ENCODE measurements at places on chromosomes 2 and 18. TPM values are rescaled to one million over a fixed set of nuclear protein-coding genes. Genes with fewer than 3 reads are reported as not detected.

MCFD2 gene
- total RNA-seq = 41.9 TPM

MSTN gene
- total RNA-seq = 0.10 TPM

SP5 gene
- not detected for total RNA-seq

EMILIN1 gene
- 0.32 TPM for total RNA-seq

- no peak overlapping the region for H3K27ac ChIP-seq
- no peaks in the 10 kb centered on the region for H3K27me3 ChIP-seq
- DNase-seq = no peak
- peaks cover 6% of the 10 kb centered on the region for H3K4me1 ChIP-seq
- no peak overlapping the region for H3K4me3 ChIP-seq
Measured at GRCh38 chr2:219289537-219290361, 10.6 kb downstream of the DNAJB2 start.

- peaks cover 2% of the 10 kb centered on the region for H3K36me3 ChIP-seq
- H3K27me3 ChIP-seq = peaks cover 20% of the 10 kb centered on the region
- no peaks in the 10 kb centered on the region for H3K4me1 ChIP-seq
- H3K4me3 ChIP-seq = no peak overlapping the region
Measured at GRCh38 chr2:235829726-235830125, 335.9 kb downstream of the AGAP1 start.

GRCh38 chr18:23405636-23406035 lies 47.5 kb upstream of the RIOK3 start:
- no peak overlapping the region for H3K27ac ChIP-seq
- peaks cover 2% of the 10 kb centered on the region for H3K36me3 ChIP-seq
- peaks cover 6% of the 10 kb centered on the region for H3K27me3 ChIP-seq
- no peak overlapping the region for H3K4me3 ChIP-seq
- H3K4me1 ChIP-seq = no peaks in the 10 kb centered on the region

DNA sequence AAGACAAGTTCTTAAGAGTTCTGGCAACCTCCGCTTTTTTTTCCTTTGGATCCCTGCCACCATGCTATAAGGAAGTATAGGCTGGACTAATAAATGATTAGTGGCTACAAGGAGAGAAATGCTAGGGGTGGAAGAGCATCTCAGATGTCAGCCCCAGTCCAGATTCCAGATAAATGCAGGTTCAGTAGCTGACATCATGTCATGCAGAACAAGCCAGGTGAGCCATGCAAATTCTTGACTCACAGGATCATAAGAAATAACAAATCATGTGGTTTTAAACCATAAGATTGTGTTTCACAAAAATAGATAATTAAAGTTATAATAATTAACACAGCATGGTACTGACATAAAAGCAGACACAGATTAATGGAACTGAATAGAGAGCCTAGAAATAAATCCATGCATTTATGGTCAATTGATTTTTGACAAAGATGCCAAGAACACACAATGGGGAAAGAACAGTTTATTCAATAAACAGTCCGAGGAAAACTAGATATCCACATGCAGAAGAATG lies 152.9 kb upstream of the SESTD1 start:
- no peaks in the 10 kb centered on the region for H3K4me1 ChIP-seq
- H3K36me3 ChIP-seq = no peaks in the 10 kb centered on the region
- H3K27ac ChIP-seq = no peak overlapping the region
- DNase-seq = no peak
- no peaks in the 10 kb centered on the region for H3K27me3 ChIP-seq

DNA sequence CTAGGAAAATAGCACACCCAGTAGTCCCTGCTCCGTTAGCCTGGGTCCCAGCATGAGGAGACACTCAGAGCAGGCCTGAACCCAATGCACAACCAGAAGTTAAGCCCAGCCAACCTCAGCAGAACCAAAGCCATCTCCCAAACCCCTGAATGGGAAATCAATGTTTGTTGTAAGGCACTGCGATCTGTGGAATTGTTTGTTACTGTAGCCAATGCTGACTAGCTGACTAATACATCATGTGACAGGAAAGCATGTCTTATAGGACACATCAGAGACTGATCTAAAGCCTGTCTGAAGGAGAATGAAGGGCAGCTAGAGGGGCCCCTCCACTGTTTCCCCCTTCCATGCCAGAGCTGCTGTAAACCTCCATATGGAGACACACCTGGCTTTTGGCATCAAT lies 96.4 kb downstream of the MARCHF4 start:
- H3K36me3 ChIP-seq = no peaks in the 10 kb centered on the region
- DNase-seq = no peak
- peaks cover 2% of the 10 kb centered on the region for H3K4me1 ChIP-seq
- H3K27ac ChIP-seq = no peak overlapping the region
- no peak overlapping the region for H3K4me3 ChIP-seq

GRCh38 chr2:50624506-50624905 lies 407.4 kb downstream of the NRXN1 start:
- no peaks in the 10 kb centered on the region for H3K27me3 ChIP-seq
- no peak overlapping the region for H3K27ac ChIP-seq
- H3K36me3 ChIP-seq = no peaks in the 10 kb centered on the region
- H3K4me3 ChIP-seq = no peak overlapping the region
- H3K4me1 ChIP-seq = no peaks in the 10 kb centered on the region

DNA sequence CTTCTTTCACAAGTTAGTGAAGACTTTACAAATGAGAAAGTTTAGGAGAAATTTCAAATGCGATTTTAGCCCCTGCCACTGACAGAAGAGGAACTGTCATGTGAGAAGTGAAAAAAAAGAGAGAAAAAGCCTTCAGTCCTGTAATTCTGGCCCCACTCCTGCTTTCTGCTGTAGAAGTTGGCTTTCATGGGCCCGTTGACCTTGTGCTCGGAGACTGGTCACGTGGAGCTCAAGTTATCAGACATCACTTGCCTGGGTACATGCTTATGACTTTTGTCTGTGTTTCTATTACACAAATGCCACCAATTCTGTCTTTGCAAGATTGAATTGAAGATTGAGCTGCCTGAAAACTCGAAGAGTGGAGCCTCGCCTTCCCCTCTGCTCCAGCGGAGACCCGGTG lies 749.9 kb downstream of the BCL11A start:
- no peaks in the 10 kb centered on the region for H3K36me3 ChIP-seq
- H3K27ac ChIP-seq = no peak overlapping the region
- peak overlapping the region; percentile 4 for H3K4me3 ChIP-seq
- no peaks in the 10 kb centered on the region for H3K4me1 ChIP-seq

GRCh38 chr2:216624251-216624650 lies 9.0 kb upstream of the IGFBP2 start:
- no peak for DNase-seq
- H3K4me1 ChIP-seq = no peaks in the 10 kb centered on the region
- no peaks in the 10 kb centered on the region for H3K36me3 ChIP-seq
- no peak overlapping the region for H3K4me3 ChIP-seq
- no peak overlapping the region for H3K27ac ChIP-seq
- H3K27me3 ChIP-seq = peaks cover 20% of the 10 kb centered on the region

DNA sequence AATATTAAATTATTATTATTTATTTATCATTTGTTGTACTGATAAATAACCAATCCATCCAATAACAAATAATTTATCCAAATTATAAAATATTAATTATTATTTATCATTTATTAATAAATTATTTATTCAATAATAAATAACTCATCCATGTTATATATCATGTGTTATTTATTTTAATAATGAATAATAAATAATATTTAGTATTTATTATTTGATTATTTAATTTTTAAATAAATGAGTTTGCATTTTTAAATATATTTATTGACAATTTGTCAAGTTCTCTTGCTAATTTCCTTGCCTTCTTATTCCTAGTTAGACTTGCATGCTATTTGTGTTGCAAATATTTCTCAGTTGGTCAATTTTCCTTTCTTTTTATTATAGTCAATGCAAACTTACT lies 995.4 kb downstream of the TSN start:
- H3K27ac ChIP-seq = no peak overlapping the region
- H3K4me3 ChIP-seq = no peak overlapping the region
- no peak for DNase-seq
- H3K36me3 ChIP-seq = no peaks in the 10 kb centered on the region
- no peaks in the 10 kb centered on the region for H3K27me3 ChIP-seq

- peaks cover 29% of the 10 kb centered on the region for H3K4me1 ChIP-seq
- peaks cover 9% of the 10 kb centered on the region for H3K36me3 ChIP-seq
- DNase-seq = no peak
- peak overlapping the region; percentile 74 for H3K4me3 ChIP-seq
- H3K27ac ChIP-seq = no peak overlapping the region
Measured at GRCh38 chr2:218999021-218999880, 6.0 kb upstream of the CRYBA2 start.

DNA sequence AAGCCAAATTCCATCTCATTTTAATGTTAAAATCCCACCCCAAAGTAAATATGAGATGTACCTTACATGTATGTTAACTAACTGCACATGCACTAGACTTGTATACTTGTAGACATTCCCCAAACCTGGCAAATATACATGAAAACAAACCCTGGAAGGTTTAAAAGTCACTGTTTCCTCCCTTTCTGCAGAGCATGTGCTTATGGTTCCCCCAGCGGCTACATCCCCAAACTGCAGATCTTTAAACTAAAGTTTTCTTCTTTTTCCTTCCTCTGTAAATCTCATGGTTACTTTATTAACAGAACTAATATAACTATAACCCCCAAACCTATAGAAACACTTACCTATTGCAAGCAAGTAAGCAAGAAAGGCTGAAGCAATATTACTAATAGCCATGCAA lies 731.5 kb downstream of the LRP1B start:
- no peaks in the 10 kb centered on the region for H3K27me3 ChIP-seq
- H3K4me3 ChIP-seq = no peak overlapping the region
- H3K27ac ChIP-seq = no peak overlapping the region

GRCh38 chr2:23449831-23450331 lies 64.9 kb downstream of the KLHL29 start:
- DNase-seq = no peak
- no peaks in the 10 kb centered on the region for H3K36me3 ChIP-seq
- no peak overlapping the region for H3K27ac ChIP-seq
- H3K4me3 ChIP-seq = no peak overlapping the region
- H3K4me1 ChIP-seq = peaks cover 8% of the 10 kb centered on the region

GRCh38 chr2:107633580-107634147 lies 193.0 kb upstream of the RGPD4 start:
- no peak overlapping the region for H3K4me3 ChIP-seq
- no peak for DNase-seq

- DNase-seq = no peak
- no peak overlapping the region for H3K4me3 ChIP-seq
- H3K4me1 ChIP-seq = no peaks in the 10 kb centered on the region
- H3K36me3 ChIP-seq = no peaks in the 10 kb centered on the region
- H3K27me3 ChIP-seq = peaks cover 18% of the 10 kb centered on the region
- no peak overlapping the region for H3K27ac ChIP-seq
Measured at GRCh38 chr18:14025306-14025940, 106.8 kb downstream of the ZNF519 start.

- peaks cover 5% of the 10 kb centered on the region for H3K4me1 ChIP-seq
- H3K27me3 ChIP-seq = peaks cover 21% of the 10 kb centered on the region
- peaks cover 3% of the 10 kb centered on the region for H3K36me3 ChIP-seq
- H3K4me3 ChIP-seq = no peak overlapping the region
- DNase-seq = no peak
Measured at GRCh38 chr2:167297292-167297691, 409.0 kb downstream of the XIRP2 start.

DNA sequence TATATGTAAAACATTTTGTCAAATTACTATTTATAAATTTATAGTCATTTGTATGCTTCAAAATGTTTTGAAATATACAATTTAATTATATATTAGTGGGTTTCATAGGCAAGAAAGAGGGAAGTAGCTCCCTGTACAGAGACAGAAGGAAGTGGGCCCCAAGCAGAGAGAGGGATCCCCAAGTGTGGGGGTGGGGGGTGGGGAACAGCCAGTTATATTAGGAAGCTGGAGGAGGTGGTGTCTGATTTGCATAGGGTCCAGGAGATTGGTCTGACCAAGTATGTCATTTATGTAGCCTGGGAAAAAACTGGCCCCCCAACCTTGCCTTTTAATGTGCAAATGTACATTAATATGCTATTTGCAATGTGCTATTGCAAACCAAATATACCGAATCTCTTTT lies 76.5 kb upstream of the ZSWIM2 start:
- H3K36me3 ChIP-seq = no peaks in the 10 kb centered on the region
- H3K27me3 ChIP-seq = no peaks in the 10 kb centered on the region
- no peak for DNase-seq
- H3K4me3 ChIP-seq = no peak overlapping the region
